CD4-positive, alpha-beta T cell treated with Interleukin-17A for 1 hour (primary cell): ENCODE measurements at places on chromosomes 16 and 17.

DNA sequence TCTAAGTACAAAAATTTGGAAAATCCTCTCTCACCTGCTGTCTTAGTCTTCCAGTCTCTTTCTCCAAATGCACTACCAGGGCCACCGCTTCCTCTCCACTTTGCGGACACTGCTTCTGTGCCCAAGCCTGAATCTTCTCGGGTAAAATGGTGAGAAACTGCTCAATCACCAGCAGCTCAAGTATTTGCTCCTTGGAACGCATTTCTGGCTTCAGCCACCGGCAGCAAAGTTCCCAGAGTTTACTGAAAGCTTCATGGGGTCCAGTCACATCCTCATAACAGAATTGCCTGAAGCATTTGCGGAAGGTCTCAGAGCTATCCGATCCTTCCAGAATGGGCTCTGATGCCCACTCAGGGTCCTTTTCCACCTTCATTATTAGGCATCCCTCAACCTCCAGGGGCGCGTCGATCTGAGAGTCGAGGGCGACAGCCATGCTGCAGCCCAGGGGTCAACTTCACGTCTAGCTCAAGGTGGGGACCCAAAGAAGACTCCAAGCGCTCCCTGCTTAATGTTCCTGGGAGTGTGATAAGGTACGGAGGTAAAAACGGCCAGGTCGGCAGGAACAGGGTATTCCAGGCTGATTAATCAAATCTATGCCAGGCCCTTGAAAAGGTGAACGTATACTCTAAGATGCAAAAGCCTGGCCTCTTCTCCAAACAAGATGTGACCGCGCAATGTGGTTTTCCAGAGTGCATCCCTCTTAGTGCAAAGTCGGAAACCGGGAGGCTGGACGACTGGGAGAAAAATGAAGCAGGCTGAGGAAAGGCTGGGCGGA is 763 bp downstream of the ZKSCAN2 start:
- no peak for DNase-seq

DNA sequence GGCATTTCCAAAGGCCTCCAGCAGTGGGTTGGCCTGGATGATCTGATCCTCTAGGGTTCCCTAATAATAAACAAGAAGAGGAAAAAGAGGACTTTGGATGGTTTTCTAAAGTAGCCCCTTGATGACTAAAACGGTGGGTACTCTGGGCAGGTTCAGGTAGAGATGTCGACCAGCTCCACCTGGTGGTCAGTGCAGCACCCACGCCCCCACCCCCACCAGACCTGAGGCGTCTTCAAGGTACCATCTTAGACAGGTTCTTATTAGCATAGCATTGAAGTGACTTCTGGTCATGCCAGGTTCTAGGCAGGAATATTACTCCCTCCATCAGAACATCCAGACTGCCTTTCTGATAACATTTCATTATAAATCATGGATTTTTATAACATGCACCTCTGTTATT is 15.0 kb downstream of the MYH13 start:
- DNase-seq = no peak

- DNase-seq = no peak
These were observed 91.6 kb downstream of the XYLT1 start for GRCh38 chr16:17379121-17379571.

- no peak for DNase-seq
These were observed 15.2 kb downstream of the ZFHX3 start for GRCh38 chr16:73032541-73033270.

DNA sequence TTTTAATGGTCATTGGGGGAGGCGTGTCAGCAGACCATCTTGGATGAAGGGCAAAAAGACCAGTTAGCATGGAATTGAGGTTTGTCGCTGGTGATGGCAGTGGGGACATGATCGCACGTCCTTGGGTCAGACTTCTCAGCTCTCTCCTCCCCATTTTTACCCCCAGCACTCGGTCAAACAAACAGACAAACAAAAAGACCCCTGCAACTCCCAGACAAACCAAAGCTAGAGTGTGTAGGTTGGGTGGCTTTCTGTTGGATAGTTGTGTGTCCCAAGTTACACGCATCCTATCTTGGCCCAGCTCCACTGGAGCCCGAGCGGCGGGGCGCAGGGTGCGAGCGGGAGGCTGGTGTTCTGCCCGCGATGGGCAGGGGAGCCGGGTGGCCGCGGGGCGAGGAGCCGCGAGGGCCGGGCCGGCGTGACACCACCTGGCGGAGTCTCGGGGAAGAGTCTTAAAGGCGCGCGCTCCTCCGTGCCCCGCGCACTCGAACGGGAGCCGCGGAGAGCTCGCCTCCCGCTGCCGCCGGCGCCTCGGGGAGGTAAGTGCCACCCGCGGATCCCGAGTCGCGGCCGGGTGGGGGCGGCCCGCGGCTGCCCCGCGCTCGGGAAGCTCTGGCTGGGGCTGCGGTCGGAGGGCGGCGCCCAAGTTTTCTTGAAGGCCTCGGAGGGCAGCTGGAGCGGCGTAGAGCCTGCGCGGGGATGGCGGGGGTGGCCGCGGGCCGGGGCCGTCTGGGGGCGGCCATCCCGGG is 18.5 kb upstream of the NTN1 start:
- DNase-seq = peak; percentile 34
